C1 segment of cervical spinal cord (tissue), 14 donors: ENCODE measurements at places on chromosomes 16 and 17.

GRCh38 chr17:320139-320538 lies 32.5 kb downstream of the RPH3AL start:
- no peak for DNase-seq

- DNase-seq: no peak
These were observed 21.2 kb downstream of the CARHSP1 start for GRCh38 chr16:8847623-8848022.

GRCh38 chr16:74169687-74170376 lies 126.8 kb upstream of the PSMD7 start:
- DNase-seq: no peak

- DNase-seq: peak; percentile 88
These were observed 14.6 kb downstream of the SREBF1 start for GRCh38 chr17:17822189-17822588.

- DNase-seq: no peak
These were observed 186.0 kb upstream of the TNRC6C start for GRCh38 chr17:77772461-77772897.

GRCh38 chr17:1969712-1970111 lies 55.4 kb downstream of the RTN4RL1 start:
- DNase-seq: no peak

DNA sequence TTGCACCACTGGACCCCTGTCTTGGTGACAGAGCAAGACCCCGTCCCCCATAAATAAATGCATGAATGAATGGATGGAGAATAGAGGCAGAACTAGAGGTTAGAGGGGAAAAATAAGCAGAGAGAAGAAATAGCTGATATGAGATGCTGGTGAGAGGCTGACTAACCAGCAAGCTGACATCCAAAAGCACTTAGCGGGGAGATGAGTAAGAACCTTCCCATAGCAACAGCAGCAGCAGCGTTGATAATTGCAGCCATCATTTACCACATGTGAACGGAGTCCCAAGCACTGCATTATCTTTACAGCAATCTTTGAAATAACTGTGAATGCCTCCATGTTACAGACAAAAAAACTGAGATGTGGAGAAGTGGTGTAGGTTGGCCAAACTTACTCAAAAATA lies 777.3 kb upstream of the EEF2KMT start:
- DNase-seq: no peak

GRCh38 chr16:73846356-73846755 lies 450.3 kb upstream of the PSMD7 start:
- no peak for DNase-seq

- peak; percentile 26 for DNase-seq
These were observed 34.4 kb downstream of the CMIP start for GRCh38 chr16:81478876-81479511.

GRCh38 chr16:70760221-70760620 lies 40.7 kb downstream of the VAC14 start:
- DNase-seq: no peak
